ENCODE measurements at places on chromosomes 4 and X.

GRCh38 chrX:132088864-132089263 lies 39.0 kb downstream of the FRMD7 start:
- no peak for DNase-seq

DNA sequence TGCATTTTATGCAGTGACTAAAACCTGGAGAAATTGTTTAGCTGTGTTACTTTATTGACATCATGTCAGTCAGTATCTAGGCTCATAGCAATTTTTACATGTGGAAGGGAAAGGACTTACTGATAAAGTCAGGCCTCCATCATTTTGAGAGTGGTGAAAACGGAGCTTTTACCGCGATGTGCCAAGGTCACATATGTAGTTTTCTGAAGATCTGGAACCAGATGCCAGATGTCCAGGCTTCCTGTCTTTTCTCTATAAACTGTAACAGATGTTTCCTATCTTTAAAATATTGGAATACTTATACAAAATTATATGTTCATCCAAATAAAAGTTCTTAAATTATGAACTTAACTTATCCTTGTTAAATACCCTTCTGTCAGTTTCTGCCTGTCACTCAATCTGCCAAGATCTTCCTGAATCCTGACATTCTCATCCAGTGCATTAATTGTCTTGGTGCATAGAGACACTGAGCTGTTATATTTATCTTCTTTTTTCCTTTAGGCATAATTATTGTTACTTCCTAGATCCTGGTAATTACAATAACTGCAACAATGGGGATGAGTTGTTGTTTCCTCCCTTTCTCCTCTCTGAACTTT lies 1646.2 kb upstream of the TENM3 start:
- DNase-seq: no peak

DNA sequence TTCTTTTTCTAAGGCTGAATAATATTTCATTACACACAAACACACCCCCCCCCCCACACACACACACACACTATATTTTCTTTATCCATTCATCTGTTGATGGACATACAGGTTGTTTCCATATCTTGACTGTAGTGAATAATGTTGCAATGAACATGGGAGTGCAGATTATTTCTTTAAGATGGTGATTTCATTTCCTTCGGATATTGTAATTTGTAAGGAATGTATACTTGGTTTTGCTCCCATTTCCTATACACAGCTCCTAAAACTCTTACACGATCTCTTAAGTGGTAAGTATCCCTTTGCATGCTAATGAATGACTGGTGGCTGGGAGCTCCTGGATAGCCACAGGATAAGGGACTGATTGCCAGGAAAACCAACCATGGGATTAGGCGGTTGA lies 14.7 kb upstream of the RBMXL3 start:
- DNase-seq: no peak

DNA sequence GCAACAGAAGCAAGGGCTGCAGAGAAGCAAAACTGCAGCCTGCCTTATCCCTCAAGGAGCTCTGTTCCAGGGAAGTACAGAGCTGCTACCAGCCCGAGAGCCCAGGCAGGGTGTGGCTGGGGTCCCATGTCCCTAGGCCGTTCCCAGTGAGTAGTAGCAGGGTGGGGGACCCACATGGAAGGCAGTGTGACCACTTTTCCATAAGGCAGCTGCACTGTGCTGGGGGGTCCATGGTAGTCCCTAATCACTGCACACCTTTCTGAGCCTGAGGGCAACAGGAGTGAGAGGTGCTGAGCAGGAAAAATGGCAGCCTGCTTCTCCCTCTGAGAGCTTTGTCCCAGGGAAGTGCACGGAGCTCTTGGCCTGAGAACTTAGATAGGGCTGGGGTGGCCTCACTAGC lies 135.9 kb downstream of the SH3BGRL start:
- DNase-seq: no peak

DNA sequence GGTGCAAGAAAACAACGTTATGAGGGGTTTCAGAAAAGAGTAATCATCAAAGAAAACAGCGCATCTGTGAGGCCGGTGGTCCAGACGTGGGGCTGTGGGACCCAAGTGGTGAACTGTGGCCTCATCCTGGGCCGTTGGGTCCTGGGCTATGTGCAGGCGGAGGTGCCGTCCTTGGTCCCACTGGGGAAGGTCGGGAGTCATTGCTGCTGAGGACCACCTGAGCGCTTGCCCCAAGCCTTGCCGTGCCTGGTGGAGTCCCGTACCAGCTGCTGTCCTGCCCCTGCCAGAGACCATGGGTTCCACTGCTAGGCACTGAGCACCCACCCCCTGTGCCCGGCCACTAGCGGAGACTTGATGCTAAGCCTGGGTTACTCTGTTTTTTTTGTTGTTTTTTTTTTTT lies 25.5 kb upstream of the UVSSA start:
- DNase-seq: no peak

DNA sequence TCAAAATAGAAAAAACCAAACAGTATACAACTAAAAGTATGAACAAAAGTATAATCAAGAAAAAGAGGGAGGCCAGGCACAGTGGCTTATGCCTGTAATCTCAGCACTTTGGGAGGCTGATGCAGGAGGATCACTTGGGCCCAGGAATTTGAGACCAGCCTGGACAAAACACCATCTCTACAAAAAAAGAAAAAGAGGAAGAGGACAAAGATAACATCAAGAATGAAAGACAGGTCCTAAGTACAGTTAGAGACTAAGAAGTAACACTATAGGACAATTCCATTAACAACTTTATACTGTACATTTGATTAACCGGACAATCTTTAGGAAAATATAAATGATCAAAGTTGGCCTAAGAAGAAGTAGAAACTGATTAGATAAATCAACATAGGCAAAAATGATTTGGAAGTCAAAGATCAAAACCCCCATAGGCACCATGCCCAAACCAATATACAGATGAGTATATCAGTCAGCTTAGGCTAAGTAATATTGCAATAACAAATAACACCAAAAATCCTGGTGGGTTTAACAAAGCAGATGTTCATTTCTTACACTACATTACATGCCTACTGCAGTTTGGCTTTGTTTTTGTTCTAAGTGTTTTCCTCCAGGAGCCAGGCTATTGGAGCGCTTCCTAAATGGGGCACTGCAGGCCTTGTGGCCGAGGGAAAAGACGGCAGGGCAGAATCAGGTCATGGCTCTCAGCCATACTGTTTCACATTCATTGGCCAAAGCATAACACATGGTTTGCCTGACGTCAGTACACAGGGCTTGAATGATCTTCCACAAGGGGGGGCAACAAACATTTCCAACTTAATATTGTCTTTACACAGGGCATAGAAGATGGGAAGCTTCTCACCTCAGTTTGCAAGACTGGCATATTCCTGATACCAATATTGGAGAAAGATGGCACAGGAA lies 42.2 kb upstream of the HGFAC start:
- DNase-seq: no peak

GRCh38 chrX:131067216-131067615 lies 9.1 kb downstream of the ARHGAP36 start:
- no peak for DNase-seq

- DNase-seq: no peak
These were observed 74.1 kb upstream of the STOX2 start for GRCh38 chr4:183831026-183831446.
